NCI-H1417 (cell line): ENCODE measurements at places on chromosomes 5 and 9.

DNA sequence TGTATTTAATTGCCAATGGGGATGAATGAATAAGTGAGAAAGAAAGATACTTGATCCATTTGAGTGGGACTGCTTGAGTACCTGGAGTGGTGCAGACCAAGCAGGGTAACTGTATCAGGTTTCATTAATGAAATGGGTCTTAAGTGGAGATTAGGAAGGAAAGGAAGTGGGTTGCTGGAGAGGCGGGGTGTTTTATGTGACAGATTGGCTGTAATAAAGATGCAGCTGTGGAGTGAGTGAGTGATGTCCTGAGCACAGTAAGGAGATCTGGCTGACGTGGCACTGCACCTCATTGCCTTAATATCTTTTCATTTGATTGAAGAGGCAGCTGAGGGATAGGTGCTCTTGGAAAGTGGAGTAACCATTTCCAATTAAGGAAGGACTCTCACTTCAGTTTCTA lies 161.0 kb upstream of the CCDC152 start:
- DNase-seq: peak; percentile 3

DNA sequence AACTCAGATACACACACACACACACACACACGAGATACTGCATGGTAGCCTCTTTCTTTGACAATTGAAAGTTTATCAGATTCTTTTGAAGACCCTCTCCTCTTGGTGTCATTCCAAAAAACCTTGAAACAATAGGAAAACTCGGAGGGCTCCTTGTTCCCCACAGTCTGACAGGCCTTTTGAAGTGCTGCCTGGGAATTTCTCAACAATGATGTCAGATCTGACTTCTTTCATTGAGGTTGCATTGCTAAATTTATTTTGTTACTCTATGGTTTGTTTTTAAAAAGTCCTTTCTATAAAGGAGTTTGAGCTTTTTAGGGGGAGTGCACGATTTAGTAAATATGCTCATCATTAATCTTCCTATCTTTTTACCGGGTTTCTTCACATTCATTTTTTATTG lies 583.9 kb downstream of the SEMA5A start:
- no peak for DNase-seq

DNA sequence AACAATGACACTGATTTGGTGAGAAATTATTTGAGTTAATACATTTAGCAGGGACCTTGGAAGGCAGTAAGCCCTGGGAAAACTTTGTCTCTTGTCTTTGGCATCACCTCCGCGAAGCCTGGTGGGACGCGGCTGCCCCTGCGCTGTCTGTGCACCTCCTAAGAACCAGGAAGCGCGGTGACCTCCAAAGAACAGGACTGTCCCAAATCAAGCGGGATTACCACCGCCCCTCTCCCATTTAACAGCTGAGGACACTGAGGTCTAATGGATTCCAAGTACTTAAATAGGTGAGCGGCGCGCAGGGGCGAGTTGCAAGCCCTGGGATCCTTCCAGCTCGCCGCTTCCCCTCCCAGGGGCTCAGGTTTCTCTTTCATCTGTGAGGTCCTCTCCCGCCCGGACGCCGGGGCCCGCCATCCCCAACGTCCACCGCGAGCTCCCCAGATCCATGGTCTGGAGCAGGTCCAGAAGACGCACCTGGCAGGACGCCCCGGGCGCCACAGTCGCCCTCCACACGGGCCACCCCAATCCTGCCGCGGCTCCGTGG lies 432 bp downstream of the STARD4 start:
- DNase-seq: no peak

GRCh38 chr5:179595916-179596315 lies 27.6 kb downstream of the HNRNPH1 start:
- DNase-seq: no peak

DNA sequence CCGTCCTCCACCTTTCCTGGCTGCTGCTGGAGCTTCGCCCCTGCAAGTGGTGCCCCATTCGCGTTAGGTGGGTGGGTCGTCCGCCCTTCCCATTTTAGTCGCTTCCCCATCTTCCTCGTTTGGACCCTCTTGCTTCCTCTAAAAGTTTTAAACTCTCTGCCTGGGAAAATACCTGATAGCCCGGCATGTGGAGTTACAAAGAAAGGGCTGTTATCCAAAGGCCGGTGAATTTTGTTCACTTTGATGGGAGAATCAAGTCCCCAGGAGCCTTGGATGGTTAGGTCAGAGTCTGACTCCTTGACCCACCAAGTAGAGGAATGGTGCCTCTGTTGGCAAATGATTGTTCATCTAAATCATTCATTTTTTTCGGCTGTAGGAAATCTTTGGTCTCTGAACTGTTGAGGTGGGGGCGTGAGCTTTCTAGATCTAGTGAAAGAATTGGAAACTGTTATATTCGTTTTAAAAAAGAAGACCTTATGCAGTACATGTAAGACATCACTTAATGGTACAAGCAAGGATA lies 29.5 kb upstream of the APC start:
- DNase-seq: no peak

- DNase-seq: no peak
Measured at GRCh38 chr9:129570450-129571297, 50.2 kb downstream of the C9orf50 start.

DNA sequence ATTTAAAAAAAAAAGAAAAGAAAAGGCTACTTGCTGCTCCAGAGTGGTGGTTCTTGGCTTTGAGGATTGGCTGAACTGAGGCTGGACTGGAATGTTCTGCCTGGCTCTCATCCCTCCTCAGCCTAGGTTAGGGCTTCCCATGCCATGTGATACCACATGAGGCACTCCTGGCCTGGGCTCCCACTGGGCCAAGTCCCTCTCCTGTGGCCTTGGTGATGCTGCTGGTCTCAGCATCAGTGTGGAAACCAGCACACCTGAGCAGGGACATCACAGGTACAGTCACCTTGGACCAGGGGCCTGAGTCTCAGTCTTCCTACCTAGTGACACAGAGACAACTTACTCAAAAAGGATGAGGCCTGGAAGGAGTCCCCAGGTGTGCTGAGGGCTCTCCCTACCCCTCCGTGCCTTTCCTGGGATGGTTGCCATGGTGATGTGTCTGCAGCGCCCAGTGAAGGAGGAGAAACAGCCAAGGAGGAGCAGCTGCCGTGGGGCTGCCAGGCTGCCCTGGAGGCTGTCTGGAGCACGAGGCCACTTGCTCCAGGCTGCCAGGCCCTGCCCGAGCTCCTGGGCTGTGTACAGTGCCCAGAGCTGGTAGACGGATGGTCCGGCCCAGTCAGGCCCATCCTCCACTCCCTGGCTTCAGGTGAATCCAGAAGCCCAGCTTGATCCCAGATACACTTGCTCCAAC lies 71.0 kb downstream of the WNK2 start:
- DNase-seq: peak; percentile 58

GRCh38 chr9:101176384-101176783 lies 147.9 kb downstream of the PLPPR1 start:
- no peak for DNase-seq

DNA sequence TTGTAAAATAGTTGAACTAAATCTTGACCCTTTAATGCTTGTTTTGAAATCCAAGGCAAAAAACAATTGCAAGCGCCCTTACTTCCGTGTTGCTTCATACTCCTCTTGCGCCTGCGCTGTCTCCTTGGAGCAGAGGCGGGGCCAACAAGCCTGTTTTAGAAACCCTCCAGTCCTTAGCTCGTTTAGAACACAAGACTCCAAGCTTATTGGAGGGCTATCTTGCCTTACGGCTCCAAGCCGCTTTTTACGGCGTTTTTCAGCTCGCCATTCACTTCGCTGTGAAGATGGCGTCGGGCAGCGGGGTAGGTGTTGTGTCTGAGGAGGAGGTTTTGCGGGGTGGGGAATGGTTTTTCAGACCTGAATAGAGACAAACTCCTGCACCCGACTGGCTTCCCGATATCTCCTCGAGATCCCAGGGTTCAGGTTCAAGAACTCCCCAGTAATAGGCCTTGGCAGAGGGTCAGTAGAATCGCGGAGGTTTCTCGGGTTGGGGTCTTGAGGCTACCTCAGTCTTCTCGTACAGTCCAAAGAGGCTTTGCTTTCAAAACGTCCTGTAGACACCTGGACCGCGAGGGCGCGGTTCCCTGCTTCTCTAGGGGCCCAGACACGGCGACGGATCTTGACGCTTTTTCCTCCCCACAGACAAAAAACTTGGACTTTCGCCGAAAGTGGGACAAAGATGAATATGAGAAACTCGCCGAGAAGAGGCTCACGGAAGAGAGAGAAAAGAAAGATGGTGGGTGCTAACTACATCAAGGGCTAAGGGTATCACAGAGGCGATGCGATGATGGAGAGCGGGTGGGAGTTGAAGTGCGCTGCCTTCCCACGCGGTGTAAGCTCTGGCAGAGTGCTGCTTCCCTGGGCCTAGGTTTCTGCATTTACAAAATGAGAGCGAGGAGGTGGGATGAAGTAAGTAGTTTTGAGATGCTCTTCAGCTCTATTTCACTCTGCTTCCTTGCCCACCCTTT lies at the start of gene ZMAT2:
ZMAT2 (plus strand) TSS at position 271 of the 968 bp plus-strand sequence; CDS start at position 285, 14 bp downstream.
- peak; percentile 87 for DNase-seq

DNA sequence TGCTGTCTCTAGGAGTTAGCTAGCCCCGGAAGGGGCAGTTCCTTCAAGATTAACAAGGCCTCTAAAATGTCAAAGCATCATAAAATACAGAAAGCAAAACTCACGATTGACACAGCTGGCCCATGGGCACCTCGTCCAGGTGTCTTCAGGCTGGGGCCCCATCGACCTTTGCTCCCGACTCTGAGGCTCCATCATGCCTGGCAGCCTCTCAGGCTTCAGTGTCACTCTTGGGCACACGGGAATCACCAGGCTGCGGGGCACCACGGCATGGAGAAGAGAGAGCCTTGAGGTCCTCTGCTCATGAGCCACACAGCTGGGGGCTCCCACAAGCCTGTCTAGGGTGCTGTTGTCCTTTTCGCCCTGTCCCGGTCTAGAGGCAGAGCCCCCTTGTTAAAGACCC lies 161.2 kb downstream of the GAPVD1 start:
- no peak for DNase-seq

DNA sequence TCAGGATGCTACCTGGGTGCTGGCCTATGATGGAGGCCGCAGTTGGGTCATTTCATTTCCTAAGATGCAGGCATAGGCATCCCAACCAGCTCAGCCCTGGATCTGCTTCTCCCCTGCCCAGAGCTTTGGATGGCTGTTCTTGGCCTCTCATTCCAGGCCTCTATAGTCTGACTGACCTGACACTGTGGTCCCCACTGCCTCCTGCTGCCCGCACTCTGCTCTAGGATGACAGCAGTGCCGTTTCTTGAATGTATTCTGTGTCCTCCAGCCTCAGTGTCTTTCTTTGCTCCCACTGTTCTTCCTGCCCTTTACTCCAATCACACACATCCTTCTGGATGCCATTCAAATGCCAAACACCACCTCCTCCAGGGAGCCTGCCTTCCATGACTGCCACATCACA lies 235.7 kb downstream of the HSPA4 start:
- DNase-seq: no peak

DNA sequence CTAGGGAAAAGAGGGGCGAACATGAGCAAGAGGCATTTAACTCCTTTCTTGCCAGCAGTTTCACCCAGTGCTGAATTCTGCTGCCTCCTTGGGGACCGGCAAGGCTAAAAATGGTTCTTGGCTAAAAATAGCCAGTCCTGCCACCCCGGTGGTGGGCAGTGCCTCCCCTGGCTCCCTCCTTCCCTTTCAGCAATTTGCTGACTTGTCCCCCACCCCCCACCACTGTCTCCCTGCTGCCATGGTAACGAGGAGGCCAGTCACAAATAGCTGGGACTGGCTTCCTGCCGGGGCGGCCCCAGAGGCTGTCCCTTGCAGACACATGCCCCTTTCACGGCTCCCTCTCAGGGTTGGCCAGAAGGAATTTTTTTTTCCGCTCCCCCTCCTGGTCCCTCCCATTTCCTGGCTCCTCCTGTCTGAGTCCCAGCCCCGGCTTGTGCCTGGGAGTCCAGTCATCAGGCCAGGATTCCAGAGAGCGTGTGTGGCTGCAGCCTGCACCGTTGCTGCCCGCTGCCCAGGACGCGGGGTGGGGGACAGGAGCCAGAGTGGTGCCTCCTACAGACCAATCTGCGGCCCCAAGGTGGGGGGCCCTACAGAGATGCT lies 130.3 kb downstream of the RGS3 start:
- peak; percentile 61 for DNase-seq

GRCh38 chr5:160173-160510 lies 31.2 kb upstream of the LRRC14B start:
- no peak for DNase-seq

GRCh38 chr9:73684601-73685000 lies 532.9 kb downstream of the ANXA1 start:
- no peak for DNase-seq

GRCh38 chr9:71783120-71783523 lies 14.8 kb upstream of the CEMIP2 start:
- peak; percentile 67 for DNase-seq

DNA sequence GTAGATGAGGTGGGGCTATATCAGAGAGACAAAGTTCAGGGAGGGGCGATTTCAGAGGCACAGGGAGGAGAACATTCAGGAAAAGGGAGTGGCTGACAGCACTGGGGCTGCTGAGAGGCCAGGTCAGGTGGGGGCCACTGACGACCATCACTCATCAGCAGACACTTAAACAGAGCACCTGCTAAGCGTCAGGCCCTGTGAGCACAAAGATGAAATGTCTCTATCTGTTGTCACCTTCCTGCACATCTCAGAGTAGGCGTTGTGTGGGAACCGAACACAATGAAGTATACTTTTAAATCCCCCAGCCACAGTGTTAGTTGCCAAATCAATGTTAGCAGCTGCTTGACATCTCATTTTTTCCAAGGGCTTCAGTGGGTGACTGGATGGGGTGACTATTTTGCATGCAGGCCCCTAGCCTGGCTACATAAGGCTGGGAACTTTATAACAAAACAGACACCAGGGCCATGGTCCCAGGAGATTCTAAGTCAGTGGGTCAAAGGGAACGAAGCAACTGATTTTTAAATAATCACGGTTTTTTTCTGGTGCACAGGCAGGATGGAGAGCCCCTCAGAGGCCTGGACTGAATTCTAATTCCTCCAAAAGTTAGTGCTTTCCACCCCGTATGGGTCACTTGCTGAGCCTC lies 31.1 kb upstream of the ANKRD18A start:
- DNase-seq: no peak

DNA sequence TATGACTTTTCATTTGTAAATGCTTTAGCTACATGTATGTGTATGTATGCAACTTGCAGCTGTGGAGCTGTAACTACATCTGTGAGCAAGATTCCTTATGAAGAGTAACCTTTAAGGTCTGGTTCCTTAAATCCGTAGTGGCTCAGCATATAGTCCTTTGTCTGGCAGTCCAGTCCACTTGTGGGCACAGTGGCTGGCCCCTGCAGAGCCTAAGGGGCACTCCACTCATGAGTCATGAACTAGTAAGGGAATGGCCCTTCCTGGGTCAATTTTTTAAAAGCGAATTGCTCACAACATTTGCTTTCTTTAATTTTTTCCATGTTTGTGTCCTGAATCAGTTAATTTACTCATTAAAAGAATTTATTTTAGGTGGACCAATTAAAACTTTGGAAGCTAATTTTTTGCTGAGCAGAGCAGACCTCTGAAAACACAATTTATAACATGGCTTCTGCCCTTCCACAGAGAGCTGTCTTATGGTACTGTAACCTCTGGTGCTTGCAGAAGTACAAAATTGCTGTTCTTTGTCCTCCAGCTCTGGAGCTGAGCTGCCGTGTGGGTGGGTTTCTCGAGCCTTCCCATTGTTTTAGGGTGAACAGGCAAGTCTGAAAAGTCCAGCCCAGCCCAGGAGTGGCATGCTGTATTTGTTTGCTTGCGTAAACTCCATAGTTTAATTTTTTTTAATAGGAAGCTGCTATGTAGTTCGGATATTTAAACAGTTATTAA lies 110.1 kb downstream of the MVB12B start:
- DNase-seq: peak; percentile 80

- no peak for DNase-seq
Measured at GRCh38 chr9:97307091-97307490, 368 bp upstream of the CCDC180 start.

GRCh38 chr9:135641745-135642144 lies 2.4 kb upstream of the GLT6D1 start:
- DNase-seq: no peak
